ENCODE measurements at places on chromosomes 4 and X.

DNA sequence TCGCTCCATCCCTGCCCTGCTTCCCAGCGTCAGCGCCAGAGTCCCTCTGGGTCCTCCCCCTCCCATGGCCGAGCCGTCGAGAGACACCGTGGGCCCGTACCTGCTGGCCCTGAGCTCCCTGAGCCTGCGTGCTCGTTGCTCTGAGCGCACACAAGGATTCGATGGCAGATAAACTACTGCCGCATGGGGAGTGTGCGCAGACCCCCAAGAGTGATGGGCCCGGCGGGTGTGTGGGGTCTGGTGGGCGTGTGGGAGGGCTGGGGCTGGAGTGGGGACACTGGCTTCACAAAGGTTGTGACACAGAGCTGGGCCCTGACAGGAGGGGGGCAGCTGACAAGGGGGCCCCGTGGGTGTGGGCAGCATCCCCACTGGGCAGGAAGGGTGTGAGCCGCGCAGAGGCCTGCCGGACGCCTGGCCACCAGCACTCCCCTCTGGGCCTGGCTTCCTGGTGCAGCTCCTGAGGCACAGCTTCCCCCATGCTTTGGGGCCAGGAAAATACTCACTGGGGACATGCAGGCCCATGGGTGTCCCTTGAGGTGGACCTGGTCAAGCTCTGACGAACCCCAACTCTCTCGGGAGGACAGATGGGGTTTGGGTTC lies 4.8 kb upstream of the RGS12 start:
- no peaks in the 10 kb centered on the region for H3K36me3 ChIP-seq
- H3K4me1 ChIP-seq, result peaks cover 16% of the 10 kb centered on the region
- no peak overlapping the region for H3K4me3 ChIP-seq

GRCh38 chr4:142242156-142242555 lies 603.9 kb downstream of the INPP4B start:
- no peak overlapping the region for H3K4me3 ChIP-seq
- no peak overlapping the region for H3K27ac ChIP-seq
- H3K36me3 ChIP-seq, result no peaks in the 10 kb centered on the region
- no peak for DNase-seq
- H3K4me1 ChIP-seq, result no peaks in the 10 kb centered on the region

GRCh38 chr4:2660596-2661211 lies 95.4 kb downstream of the TNIP2 start:
- no peaks in the 10 kb centered on the region for H3K36me3 ChIP-seq
- no peak overlapping the region for H3K27ac ChIP-seq
- H3K27me3 ChIP-seq, result no peaks in the 10 kb centered on the region
- no peak overlapping the region for H3K4me3 ChIP-seq

- no peaks in the 10 kb centered on the region for H3K27me3 ChIP-seq
- DNase-seq, result no peak
- H3K36me3 ChIP-seq, result no peaks in the 10 kb centered on the region
- H3K4me1 ChIP-seq, result no peaks in the 10 kb centered on the region
- no peak overlapping the region for H3K27ac ChIP-seq
These were observed 24.8 kb downstream of the CYTL1 start for GRCh38 chr4:4994312-4995097.

DNA sequence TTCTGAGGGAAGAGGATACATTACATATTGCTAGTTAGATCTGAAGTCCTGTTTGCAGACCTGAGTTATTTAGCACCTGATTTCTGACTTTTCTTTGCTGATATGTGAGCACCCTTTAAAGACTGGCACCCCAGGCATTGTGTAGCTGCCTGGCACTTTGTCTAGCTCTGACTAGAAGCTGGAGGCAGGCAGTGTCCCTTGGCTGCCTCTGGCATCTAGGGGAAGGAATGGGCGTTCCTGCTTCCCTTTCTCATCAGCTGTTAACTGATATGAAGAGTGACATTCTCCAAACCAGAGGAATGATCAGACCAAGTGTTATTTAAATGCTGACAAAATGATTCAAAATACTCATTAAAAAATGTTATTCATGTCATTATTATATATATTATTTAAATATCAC lies 30.3 kb upstream of the SHISA3 start:
- no peaks in the 10 kb centered on the region for H3K4me1 ChIP-seq
- H3K4me3 ChIP-seq, result no peak overlapping the region
- H3K27ac ChIP-seq, result no peak overlapping the region
- no peaks in the 10 kb centered on the region for H3K36me3 ChIP-seq
- DNase-seq, result no peak

DNA sequence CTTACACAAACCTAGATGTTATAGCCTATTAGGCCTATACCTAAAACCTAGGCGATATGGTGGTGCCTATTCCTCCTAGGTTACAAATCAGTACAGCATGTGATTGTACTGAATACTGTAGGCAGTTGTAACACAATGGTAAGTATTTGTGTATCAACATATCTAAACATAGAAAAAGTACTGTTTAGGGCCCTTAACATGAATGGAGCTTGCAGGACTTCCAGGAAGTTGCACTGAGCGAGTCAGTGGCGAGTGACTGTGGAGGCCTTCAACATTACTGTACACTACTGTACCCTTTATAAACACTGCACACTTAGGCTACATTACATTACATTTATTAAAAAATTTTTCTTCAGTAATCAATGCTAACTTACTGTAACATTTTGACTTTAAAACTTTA lies 37.8 kb downstream of the WWC2 start:
- DNase-seq, result no peak
- no peaks in the 10 kb centered on the region for H3K27me3 ChIP-seq
- H3K36me3 ChIP-seq, result no peaks in the 10 kb centered on the region
- H3K4me3 ChIP-seq, result no peak overlapping the region
- no peaks in the 10 kb centered on the region for H3K4me1 ChIP-seq
- H3K27ac ChIP-seq, result no peak overlapping the region

- DNase-seq, result no peak
- no peaks in the 10 kb centered on the region for H3K36me3 ChIP-seq
- H3K27ac ChIP-seq, result no peak overlapping the region
- H3K4me1 ChIP-seq, result no peaks in the 10 kb centered on the region
These were observed 67.6 kb upstream of the CTSO start for GRCh38 chr4:156021298-156021697.

DNA sequence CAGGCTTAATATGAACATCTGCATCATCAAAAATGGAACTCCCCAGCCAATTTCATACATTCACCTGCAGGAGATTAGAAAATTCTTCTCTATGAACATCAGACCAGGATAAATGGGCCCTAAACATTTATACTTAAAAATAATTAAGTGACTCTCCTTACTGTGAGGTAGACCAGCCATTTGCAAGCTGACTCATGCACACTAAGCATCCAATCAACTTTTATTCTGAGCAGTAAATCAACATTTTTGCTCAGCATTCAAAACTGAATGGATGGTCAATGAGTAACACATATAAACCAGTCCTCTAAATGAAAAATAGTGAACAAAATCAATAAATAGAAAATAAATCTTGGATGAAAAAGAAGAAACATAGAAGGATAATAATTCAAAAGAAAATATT lies 19.9 kb upstream of the PCDH10 start:
- no peaks in the 10 kb centered on the region for H3K4me1 ChIP-seq
- H3K36me3 ChIP-seq, result no peaks in the 10 kb centered on the region
- no peaks in the 10 kb centered on the region for H3K27me3 ChIP-seq
- H3K27ac ChIP-seq, result no peak overlapping the region
- no peak overlapping the region for H3K4me3 ChIP-seq

- no peak for DNase-seq
- H3K36me3 ChIP-seq, result no peaks in the 10 kb centered on the region
- H3K4me3 ChIP-seq, result no peak overlapping the region
- no peaks in the 10 kb centered on the region for H3K27me3 ChIP-seq
- H3K4me1 ChIP-seq, result no peaks in the 10 kb centered on the region
These were observed 12.2 kb downstream of the DSPP start for GRCh38 chr4:87620491-87620890.

DNA sequence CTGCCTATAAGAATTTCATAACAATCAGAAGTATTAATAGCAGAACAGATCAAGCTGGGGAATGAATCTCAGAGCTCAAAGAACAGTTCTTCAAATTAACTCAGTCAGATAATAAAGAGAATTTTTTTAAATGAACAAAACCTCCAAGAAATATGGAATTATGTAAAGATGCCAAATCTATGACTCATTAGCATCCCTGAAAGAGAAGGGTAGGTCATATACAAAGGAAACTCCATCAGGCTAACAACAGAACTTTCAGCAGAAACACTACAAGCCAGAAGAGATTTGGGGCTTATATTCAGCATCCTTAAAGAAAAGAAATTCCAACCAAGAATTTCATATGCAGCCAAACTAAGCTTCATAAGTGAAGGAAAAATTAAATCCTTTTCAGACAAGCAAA lies 28.6 kb downstream of the CBR4 start:
- DNase-seq, result no peak
- no peaks in the 10 kb centered on the region for H3K36me3 ChIP-seq
- H3K4me1 ChIP-seq, result no peaks in the 10 kb centered on the region
- H3K4me3 ChIP-seq, result no peak overlapping the region

Data from Peyer's patch (tissue), 4 donors.